ENCODE measurements at places on chromosomes 12 and 14.

GRCh38 chr14:88910386-88910785 lies 85.9 kb downstream of the TTC8 start:
- DNase-seq = no peak

GRCh38 chr12:129772501-129773493 lies 131.0 kb downstream of the TMEM132D start:
- DNase-seq = no peak

- DNase-seq = no peak
Measured at GRCh38 chr12:11812241-11812585, 162.7 kb downstream of the ETV6 start.

GRCh38 chr12:121267822-121268221 lies 28.7 kb downstream of the CAMKK2 start:
- DNase-seq = no peak

- no peak for DNase-seq
Measured at GRCh38 chr12:38878986-38879385, 26.4 kb downstream of the CPNE8 start.

GRCh38 chr14:61894452-61895077 lies 132.3 kb downstream of the SNAPC1 start:
- peak; percentile 36 for DNase-seq

DNA sequence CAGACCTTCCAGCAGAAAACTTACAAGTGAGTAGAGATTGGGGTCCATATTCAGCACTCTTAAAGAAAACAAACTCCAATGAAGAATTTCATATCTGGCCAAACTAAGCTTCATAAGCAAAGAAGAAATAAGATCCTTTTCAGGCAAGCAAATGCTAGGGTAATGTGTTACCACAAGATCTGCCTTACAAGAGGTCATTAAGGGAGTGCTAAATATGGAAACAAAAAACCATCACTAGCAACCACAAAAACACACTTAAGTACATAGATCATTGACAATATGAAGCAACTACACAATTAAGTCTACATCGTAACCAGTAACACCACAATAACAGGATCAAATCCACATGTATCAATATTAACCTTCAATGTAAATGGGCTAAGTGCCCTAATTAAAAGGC lies 47.1 kb upstream of the CLEC14A start:
- no peak for DNase-seq

DNA sequence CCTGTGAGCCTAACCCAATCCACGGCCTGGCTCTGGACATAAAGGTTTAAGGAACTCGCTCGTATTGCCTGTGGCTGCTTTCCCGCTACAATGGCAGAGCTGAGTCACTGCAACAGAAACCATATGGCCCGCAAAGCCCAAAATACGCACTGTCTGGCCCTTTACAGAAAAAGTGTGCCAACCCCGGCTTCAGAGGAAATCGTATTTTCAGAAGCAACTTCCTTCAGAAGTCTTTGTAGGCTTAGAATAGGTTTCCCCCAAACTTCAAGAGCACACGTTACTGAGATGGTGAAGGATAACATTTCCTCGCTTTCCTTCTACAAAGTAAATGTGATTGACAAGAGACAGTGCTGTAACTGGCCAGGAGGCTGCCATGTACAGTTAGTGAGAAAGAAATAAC lies 34.8 kb upstream of the TESC start:
- DNase-seq = peak; percentile 25

DNA sequence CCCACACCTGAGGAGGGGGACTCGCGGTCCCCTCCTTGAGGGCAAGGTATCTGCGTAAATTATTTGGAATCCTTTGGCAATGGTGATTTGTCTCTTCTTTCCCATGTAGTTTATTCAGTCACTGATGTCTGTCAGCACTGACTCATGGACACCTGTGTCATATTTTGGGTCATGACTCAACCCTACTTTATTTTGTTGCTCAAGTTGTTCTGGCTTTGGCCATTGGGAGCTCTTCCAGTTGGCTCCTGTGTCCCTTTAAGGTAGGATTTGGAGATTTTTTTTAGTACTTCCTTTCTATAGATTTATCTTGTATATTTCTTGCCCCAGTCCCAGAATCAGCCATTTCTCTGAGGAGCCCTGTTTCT lies 47.4 kb upstream of the C14orf180 start:
- no peak for DNase-seq

GRCh38 chr12:2563709-2564108 lies 231.1 kb upstream of the FKBP4 start:
- DNase-seq = no peak

DNA sequence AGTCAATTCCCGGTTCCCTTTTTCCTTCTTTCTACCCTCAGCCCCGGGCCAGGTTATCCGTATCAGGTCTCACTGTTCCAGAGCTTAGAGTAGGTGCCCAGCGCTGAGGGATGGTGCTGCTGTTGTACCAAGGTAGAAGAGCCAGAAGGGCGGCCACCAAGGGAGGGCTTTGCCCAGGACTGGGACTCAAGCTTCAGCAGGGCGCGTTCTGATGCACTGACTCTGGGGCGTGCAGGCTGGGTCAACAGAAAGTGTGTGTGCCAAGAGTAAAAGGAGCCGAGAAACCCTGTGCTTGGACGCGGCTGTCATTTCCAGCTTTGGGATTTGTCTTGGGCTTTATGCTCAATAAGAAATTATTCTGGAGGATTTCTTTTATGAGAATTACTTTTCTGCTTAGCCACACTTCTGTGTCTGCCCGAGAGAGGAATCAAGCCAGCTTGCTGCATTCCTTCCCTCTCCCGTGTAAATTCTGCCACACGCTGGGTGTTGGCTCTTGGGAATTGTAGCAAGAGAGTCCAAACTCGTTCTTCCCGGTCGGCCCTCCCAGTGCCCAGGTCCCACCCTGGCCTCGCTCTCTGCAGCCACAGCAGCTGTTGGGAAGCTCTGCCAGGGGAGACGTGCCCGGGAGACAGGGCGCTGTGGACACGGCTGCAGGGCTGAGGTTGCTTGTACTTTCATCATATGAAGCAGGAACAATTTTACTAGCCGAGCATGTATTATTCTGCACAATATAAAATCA lies 98.0 kb downstream of the FBXL14 start:
- no peak for DNase-seq

GRCh38 chr12:87338681-87339080 lies 690.5 kb downstream of the C12orf50 start:
- DNase-seq = no peak

DNA sequence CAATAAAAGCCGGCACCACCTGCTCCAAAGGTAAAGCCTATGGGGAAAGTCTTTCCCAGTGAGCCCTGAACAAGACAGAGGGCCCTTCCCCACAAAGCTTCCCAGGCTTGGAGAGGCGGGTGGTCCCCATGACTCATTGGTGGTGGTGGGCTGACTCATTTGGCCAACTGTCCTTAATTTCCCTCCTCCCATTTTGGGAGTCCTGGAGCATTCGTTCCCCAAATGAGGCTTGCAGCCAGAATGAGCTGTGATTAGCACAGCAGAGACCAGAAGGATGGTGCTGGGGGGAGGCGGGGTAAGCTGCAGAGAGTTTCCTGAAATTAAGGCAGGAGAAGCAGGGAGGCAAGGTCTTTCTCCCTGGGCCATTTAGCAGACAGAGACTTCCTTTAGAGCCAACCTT lies 241.7 kb downstream of the DPF3 start:
- no peak for DNase-seq

GRCh38 chr14:90293766-90294730 lies 37.7 kb downstream of the NRDE2 start:
- DNase-seq = no peak

DNA sequence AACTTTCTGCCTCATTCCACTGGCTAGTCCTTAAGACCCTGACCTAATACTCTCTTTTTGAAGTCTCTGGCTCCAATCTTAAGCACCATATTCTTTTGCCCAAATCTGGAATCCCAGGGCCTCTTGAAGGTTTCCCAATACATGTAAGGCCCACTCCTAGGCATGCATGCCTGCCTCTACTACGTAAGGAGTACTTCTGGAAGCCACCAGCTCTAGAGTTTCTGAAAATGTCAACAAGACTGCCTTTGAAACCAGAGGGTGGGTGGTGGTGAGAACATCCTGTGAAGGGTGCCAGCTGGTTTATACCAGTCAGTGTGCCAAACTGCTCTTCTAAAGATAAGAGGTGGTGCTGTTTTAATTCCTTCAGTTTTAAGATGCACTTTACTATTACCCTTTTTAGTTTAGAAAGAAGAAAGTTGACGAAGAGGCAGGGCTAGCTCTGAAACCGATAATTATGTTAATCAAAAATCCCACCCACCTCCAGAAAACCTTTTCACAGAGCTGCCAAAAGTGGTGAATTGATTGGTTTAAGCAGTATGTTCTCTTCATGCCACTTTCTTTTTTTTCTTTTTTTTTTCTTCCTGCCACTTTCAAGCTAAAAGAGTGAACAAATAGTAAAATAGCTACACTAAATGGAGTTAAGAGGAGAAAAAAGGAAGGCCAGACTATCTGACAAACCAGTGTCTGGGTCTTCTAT lies 8.7 kb upstream of the WDR89 start:
- peak; percentile 30 for DNase-seq

DNA sequence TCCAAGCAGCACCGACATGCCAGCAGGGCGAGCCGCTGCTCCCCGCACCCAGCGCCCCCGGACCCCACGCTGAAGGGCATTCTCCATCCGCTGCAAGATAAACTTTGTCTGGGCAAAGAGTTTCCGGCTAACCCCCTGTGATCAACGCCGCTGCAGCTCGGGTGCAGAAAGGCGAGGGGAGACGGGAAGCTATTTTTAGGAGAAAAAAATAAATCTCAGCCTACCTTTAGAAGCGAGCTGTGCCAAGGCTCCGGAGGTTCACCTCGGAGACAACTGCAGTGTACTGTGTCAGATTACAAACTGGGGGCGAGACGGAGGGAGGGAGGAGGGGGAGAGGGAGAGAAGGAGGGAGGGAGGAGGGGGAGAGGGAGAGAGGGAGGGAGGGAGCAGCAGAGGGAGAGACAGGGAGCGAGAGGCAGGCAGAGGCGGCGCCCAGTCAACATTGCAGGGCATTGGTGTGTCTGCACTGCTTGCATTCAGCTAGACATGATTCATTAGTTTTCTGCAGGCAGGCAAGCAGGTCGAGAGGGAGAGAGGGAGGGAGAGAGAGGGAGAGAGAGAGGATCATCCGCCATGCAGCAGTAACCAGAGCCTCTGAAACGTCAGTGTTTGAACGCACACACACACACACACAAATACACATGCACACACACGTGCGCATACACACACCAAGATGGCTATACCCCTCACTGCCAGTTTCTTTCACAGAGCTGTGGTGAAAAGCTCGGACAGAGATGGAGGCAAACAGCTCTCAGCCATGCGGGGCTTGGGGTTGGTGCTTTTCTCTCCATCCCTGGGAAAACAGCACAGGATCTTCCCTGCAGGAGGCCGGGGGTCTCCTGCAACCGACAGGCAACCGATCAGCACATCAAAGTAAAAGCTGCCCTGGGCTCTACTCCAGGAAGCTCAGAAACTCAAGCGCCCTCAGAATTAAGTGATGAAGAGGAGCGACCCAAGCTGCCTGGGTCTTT lies at the start of gene RIMBP2:
RIMBP2 (minus strand) TSS at position 302 of the 971 bp plus-strand sequence. CDS start 237,286 bp downstream, outside the sequence.
- DNase-seq = no peak

DNA sequence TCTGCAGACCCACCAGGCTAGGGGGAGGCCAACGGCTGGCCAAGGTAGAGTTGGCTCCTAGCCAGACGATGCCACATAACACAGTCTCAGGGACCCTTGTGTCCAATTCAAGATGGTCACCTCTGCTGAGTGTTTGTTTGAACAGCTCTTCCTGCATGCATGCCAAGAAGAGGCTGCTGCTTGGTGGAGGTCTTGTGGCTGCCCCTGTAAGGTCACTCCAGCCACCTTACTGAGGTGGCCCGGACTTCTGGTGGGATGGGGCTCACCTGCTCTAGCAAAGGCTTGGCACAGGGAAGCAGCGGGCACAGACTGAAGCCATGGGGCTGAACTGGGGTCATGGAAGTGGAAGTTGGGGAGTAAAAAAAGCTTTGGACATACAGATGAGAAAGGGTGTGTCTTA lies 210.3 kb downstream of the GLT1D1 start:
- no peak for DNase-seq

DNA sequence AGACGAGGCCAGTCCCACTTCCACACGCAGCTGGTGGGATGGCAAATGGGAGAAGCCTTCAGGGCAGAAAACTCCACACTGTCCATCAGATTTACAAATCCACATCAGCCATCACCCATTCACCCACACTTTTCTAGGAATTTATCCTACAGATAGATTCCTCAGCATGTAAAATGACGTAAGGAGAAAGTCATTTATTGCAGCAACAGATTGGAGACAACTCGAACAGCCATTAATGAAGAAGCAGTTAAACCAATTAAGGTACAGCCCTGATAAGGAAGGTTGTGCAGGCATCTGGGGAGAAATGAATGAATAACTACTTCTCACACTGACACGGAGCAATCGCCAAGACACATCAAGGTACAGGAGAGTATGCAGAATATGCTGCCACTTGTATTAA lies 26.2 kb downstream of the PRKAB1 start:
- no peak for DNase-seq

GRCh38 chr14:61730756-61731373 lies 31.4 kb upstream of the SNAPC1 start:
- DNase-seq = no peak

- DNase-seq = no peak
Measured at GRCh38 chr14:22386924-22387775, 201.9 kb downstream of the DAD1 start.

- DNase-seq = no peak
Measured at GRCh38 chr12:26416550-26416949, 221.2 kb downstream of the SSPN start.

GRCh38 chr12:10884086-10884725 lies at the start of gene PRH1:
Gene PRH1, minus strand, starts transcription at chr12:10884255. Its CDS starts 38 bp downstream, at chr12:10884217.
- DNase-seq = no peak

- DNase-seq = no peak
Measured at GRCh38 chr12:71972441-71973074, 33.9 kb downstream of the TPH2 start.

DNA sequence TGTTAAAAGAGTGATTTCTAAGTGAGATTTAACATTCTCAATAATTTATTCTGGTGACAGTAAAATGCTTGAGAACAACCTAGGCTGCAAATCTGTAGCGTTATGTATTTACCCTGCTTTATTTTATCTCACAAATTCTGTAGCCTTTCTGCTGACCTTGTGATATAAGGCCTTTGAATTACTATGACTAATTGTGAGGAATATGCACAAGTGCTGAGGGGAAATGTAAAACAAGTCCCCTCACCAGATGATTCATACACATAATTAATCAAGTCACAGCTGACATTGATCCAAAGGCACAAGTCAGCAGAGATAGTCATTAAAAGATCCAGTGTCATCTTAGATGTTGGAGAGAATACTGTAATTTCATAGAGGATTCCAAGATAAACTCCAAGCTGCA lies 992.7 kb upstream of the USP15 start:
- no peak for DNase-seq

- no peak for DNase-seq
Measured at GRCh38 chr14:52124791-52125684, 56.2 kb upstream of the NID2 start.

DNA sequence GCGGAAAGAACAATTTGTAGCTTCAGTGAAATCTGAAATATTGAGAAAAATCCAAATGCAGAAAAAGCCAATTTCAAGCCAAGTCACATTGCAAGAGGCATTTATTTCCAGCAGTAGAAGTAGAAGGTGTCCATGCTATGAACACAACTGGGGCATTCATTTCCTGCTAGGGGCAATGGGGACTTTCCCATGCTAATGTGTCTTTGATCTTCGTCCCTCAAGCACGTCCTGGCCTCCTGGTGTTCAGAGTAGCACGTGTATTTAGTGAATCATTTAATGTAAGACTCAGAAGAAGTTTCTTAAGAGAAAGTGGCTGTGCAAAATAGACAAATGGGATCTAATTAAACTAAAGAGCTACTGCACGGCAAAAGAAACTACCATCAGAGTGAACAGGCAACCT lies 267.9 kb downstream of the TMEM132C start:
- DNase-seq = peak; percentile 2

Data from effector memory CD8-positive, alpha-beta T cell (primary cell).